ENCODE measurements at places on chromosomes 7 and 10.

DNA sequence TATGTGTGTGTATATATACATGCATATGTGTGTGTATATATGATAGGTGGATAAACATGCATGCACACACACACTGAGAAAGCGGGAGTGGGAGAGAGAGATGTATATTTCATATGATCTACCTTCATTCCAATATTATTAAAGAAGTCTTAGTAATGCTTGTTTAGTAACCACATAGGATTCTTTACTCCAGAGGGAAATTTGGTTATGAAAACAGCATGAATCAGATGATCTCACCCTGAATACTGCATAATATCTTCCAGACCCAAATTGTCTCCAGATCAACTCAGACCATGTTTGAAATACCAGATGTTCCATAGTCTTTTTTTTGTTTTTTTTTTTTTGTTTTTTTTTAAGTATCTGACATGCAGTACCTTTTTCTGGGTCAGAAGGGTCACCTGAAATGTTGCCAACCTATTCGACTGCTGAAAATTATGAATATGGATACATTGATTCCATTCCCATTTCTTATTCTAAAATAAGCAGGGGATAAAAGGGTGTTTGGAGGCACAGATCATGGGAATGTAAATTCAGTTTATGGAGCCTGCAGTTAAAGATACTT lies 17.4 kb downstream of the TES start:
- peak; percentile 76 for DNase-seq

- no peak for DNase-seq
Measured at GRCh38 chr10:14093730-14094484, 236.8 kb downstream of the FRMD4A start.

DNA sequence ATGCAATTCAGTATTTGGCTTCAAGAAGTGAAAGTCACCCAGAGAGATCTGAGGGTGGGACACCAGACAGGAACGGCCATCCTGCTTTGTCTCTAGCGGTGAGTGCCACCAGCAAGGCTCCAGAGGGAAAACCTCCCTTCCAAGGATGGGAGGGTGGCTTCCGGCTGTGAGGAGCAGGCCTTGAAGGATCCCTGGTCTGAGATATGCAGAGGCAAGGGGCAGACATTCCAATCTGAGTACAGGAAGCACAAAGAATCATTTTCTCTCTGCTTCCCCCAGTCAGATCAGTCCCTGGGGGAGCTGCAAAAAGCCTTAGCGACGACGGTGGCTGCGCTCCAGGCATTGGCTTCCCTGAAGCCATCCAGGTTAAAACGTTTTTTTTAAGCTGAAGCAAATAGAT lies 167.4 kb downstream of the TEX36 start:
- no peak for DNase-seq

DNA sequence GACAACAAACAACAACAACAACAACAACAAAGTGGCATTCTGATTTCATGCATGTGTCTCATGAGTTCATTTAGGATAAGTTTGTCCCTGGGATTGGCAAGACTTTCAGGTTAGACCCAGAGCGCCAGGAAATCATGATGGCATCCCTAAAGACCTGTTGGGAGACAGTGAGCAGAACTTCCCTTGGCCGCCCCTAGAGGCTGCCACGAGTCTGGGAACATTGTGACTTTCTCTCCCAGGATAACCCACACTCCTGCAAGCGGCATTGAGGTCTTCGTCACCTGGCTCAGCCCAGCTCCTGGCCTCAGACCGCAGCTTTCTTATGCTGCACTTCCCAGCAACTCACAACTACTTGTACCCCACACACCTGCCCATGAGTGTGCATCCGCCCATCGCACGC lies 80.5 kb upstream of the RNF32 start:
- no peak for DNase-seq

- DNase-seq = no peak
Measured at GRCh38 chr10:98098247-98098646, 36.2 kb upstream of the R3HCC1L start.

DNA sequence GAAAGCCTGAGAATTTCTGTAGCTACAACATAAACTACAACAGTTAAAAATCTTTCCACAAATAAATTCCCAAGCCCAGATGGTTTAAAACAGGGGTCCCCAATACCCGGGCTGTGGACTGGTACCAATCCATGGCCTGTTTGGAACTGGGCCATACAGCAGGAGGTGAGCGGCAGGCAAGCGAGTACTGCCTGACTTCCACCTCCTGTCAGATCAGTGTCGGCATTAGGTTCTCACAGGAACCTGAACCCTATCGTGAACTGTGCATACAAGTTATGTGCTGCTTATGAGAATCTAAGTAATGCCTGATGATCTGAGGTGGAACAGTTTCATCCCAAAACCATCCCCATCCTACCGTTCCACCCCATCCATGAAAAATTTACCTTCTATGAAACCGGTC lies 160.7 kb upstream of the FEZF1 start:
- no peak for DNase-seq

- DNase-seq = no peak
Measured at GRCh38 chr10:88097536-88097935, 234.1 kb downstream of the PTEN start.

DNA sequence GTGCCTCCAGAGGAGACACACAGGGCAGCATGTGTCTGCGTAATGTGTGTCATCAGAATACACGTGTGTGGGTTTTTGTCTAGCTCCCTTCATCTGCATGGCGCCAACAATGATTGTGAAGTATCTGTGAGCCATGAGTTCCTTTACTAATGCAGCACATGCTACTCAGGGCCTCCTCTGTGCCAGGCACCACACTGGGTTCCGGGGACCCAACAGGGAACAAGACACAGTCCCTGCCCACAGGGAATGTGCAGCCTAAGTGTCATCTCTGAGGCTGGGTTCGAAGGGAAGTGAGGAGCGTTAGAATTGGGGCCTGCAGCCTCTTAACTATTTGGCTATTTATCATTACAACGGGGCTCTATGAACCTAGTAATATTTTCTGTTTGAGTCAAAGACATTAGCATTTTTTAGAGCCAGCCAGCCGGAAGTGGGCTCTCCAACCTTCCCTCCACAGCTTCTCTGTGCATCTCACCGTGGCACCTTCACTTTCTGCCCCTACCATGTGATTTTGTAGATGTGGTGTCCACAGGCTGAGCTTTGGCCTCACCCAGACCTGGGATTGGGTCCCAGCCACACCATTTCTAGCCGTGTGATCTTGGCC lies 43.9 kb upstream of the SRGN start:
- no peak for DNase-seq

DNA sequence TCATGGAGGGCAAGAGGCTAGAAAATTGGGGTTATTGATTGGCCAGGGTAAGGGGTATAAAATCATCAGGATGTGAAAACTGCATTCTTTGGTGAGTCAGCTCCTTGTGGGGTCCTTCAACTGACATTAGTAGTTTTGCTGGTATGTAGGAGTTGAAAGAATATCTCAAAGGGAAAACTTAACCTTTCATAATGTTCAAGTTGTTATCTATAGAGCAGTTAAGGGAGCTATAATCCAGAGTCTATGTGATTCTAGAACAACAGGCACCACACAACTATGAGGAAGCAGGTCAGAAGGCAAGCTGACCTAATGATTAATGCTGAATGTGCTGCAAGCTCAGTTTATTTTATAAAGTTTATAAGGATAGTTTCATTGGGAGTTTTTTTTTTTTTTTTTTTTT lies 13.7 kb downstream of the PRPS1L1 start:
- DNase-seq = no peak

GRCh38 chr10:112981553-112981952 lies 31.5 kb downstream of the TCF7L2 start:
- DNase-seq = no peak

- no peak for DNase-seq
Measured at GRCh38 chr7:76246804-76247389, 45.2 kb downstream of the SRRM3 start.
